ENCODE measurements at places on chromosomes 12 and 14.

- DNase-seq, result no peak
These were observed 29.7 kb downstream of the ATF7IP start for GRCh38 chr12:14395074-14395778.

GRCh38 chr12:65875640-65876071 is 51.4 kb downstream of the HMGA2 start:
- DNase-seq, result no peak

- DNase-seq, result no peak
These were observed 23.3 kb upstream of the MYF6 start for GRCh38 chr12:80684077-80684495.

- no peak for DNase-seq
These were observed 381.2 kb downstream of the BCL11B start for GRCh38 chr14:98890556-98891340.

GRCh38 chr12:27864521-27864920 is 84.5 kb upstream of the MANSC4 start:
- no peak for DNase-seq

GRCh38 chr14:38507299-38507698 is 251.4 kb upstream of the CLEC14A start:
- DNase-seq, result no peak

GRCh38 chr12:84069198-84069597 is 843.4 kb downstream of the SLC6A15 start:
- DNase-seq, result no peak

GRCh38 chr14:26527095-26527494 is 70.7 kb downstream of the NOVA1 start:
- peak; percentile 9 for DNase-seq

DNA sequence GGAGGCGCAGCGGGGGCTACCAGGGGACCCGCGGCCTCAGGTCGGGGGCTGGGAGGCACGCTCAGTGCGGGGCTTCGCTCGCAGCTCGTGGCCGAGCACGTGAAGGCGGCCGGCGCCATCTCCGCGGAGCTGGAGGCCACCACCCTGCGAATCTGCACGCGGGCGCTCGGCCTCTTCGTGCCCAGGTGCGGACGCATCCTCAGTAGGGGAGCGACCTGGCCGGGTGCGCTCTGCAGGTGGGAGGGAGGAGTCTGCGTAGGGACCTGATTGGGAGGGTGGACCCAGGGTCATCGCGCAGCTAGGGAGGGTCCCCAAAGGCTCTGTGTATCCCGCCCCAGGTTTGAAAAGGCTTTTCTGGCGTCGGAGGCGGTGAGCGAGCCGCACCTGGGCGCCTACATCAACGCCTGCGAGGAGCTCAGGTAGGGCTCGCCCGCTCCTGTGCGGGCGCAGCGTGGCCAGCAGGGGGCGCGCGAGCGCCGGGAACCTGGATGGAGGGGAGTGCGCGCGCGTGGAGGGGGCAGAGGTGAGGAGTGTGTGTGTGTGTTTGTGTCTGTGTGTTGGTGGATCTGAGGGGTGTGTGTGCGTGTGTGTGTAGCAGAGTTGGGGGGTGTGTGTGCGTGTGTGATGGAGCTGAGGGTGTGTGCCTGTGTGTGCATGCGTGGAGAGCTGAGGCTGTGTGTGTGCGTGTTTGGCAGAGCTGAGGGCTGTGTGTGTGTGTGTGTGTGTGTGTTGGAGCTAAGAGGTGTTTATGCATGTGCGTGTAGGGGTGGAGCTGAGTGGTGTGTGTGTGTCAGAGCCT is 10.3 kb downstream of the EXOC3L4 start:
- peak; percentile 79 for DNase-seq

DNA sequence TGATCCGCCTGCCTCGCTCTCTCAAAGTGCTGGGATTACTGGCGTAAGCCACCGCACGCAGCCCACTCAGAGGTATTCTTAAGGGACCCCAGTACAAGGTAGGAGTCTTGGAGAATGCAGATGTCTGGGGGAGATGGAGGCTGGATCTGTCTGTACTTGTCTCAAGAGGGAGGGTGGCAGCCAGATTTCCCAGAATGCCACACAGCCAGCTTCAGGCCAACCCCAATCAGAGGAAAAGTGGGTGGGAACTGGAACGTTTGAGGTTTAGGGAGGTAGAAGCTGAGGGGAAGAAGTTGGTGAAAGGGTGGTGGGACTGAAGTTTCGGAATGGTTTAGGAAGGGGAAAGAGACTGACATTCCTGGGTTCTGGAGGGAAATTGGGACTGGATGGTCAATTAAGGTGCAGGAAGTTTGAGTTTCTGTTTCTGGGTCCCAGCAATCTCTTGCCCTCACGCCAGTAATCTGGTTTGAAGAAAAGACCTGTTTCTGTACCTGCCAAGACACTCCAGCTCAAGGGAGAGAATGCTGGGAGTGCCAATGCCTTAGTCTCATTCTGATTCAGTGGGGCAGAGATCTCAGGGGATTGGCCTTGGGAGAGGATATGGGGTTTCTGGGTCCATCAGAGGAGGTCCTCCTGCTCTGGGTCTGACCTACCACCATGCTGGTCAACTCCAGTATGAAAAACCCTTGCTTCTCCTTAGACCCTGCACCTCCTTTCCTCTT is 8.1 kb upstream of the ZNF385A start:
- no peak for DNase-seq

DNA sequence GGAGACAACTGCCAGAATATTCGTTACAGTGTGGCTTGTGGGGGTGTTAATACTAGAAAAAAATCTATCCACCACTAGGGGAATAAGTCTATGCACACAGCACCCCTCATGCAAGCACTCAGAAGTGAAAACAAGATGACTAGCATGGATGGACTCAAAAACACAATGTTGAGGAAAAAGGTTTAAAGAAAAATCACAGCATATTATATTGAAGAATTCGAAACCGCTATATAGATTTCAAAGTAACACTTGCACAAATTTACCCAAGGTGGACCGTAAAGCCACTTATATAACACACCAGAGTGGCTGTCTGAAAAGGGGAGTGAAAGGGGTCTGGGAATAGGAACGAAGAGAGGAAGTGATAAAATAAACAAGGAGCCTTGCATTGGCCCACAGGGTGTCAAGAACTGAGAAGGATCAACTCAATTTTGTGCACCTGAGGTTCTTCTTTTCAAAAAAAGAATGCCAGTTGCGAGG is 544 bp downstream of the ABCD4 start:
- peak; percentile 26 for DNase-seq

DNA sequence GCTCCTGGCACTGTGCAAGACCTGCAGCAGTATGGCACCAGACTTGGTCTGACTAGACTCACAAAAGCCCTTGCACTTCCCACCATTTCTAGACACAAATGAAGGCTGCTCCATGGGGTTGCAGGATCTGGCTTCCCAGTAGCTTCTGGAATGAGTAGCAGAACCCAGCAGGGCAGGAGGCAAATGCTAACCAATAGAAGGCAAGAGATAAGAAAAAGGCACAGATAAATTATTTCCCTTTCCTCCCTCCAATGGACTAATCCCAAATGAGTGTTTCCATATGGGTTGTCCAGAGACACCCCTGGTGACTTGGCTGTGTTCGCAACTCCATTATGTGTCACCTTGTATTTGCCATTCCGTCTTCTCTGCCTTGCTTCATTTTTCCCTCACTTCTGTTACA is 49.7 kb downstream of the KIF21A start:
- no peak for DNase-seq

GRCh38 chr12:83629931-83630330 is 943.2 kb downstream of the TMTC2 start:
- DNase-seq, result no peak

GRCh38 chr12:75923964-75924666 is 107.5 kb downstream of the PHLDA1 start:
- no peak for DNase-seq

GRCh38 chr12:78192979-78193378 is 362.3 kb downstream of the NAV3 start:
- DNase-seq, result no peak

DNA sequence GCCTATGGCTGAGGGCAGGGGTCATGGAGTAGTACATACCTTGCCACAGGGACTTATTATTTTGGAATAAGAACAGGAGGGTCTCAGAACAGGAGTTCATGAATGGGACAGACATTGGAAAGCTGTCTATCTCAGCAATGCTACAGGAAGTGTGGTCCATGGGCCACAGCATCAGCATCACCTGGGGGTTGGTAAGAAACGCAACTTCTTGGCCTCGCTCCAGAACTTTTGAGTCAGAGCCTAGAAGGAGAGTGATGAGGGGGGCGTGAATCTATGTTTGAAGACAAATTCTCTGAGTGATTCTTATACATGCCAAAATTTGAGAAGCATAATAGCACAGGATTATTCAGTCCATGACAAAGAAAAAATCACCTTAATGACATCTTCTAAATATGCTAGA is 156.6 kb downstream of the RPAP3 start:
- no peak for DNase-seq

- DNase-seq, result no peak
These were observed 96.7 kb downstream of the CCER1 start for GRCh38 chr12:90858252-90858651.

- no peak for DNase-seq
These were observed 1535.9 kb upstream of the FLRT2 start for GRCh38 chr14:83994020-83994419.

GRCh38 chr12:42097971-42098370 is 46.7 kb downstream of the GXYLT1 start:
- peak; percentile 7 for DNase-seq

DNA sequence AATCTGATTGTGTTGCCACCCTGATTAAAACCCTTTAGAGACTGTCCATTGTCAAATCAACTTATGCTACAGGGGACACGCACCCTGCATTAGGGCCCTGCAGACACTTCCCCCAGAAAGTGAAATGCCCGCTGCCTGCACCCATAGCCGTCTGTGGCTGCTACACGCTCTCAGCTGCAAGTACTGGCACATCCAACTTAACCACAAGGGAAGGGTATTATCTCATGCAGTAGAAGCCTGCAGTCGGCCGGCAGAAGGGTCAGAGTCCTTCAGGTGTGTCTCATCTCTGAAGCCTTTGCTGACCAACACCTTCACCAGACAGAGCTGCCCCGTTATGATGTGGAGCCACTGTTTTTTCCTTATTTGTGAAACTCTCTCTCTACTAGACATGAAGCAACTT is 20.8 kb downstream of the CFAP251 start:
- DNase-seq, result no peak

DNA sequence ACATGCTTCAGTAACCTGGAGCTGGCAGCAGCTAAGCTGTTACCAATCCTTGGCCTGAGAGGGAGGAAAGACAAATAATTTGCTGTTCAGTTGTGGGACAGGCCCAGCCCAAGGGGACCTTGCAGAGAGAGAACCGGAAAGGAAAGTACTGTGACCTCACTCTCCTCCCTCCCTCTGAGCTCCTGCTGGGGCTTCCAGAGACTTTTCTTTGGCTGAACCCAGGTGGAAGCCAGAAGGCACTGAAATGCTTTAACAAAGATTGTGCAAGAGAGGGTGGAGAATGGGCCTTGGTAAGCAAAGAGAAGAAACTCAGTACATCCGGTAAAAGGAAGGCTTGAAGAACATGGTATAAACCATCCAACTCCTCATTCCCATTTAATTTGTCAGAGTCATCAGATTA is 457.1 kb downstream of the GLT1D1 start:
- no peak for DNase-seq

GRCh38 chr12:122026706-122027333 is 5.1 kb downstream of the BCL7A start:
- no peak for DNase-seq

DNA sequence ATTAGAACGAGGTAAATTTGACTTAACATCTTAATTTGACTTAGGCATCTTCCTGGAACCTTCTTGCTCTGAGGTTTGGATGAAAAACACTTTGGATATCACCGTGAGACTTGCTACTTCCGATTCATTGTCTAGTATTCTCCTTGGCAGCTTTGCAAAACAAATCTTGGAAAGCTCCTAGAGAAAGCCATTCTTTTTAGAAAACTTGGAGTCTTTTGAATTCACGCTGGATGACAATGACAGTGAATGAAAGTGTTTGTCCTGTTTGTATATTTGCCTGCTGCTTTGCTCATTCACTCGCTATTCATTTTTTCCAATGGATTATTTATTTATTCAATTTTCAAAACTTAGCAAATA is 222.1 kb upstream of the HMGA2 start:
- DNase-seq, result no peak

DNA sequence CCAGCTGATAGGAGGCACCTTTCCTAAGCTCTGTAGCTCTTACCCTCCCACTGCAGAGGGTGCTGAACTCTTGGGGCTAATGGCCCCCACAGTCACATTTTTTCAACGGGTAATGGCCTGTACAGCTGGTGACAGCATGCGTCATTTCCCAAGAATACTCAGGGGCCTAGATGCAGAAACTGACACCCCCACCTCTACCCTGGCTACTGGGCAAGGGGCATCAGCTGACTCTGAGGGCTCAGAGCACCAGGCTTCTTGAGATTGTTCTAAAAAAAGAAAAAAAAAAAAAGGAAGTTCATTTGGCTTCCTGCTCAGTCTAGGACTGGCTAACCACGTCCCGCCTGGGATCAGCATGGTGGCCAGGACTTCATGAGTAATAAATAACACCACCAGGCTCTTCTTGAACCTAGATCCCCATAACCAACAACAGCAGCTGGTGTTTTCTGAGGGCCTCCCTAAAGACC is 35.2 kb downstream of the ZFP36L1 start:
- no peak for DNase-seq

GRCh38 chr14:51138404-51139103 is 43.6 kb upstream of the TRIM9 start:
- DNase-seq, result no peak
